ENCODE measurements at places on chromosomes 6 and 20. TPM values are rescaled to one million over a fixed set of nuclear protein-coding genes. Genes with fewer than 3 reads are reported as not detected.

CTCFL gene
- not detected for polyA plus RNA-seq

HLA-DMB gene
- polyA plus RNA-seq: 0.19 TPM

LAMA2 gene
- 8.9 TPM for polyA plus RNA-seq

GRCh38 chr6:158211273-158212055 lies 43.3 kb downstream of the GTF2H5 start:
- peak; percentile 49 for DNase-seq

GRCh38 chr6:156720691-156721685 lies 56.2 kb upstream of the ARID1B start:
- DNase-seq: peak; percentile 31

- no peak for DNase-seq
Observed at GRCh38 chr6:2181567-2181966, 63.8 kb downstream of the GMDS start.

GRCh38 chr6:16950825-16951495 lies 150.9 kb upstream of the STMND1 start:
- no peak for DNase-seq

Data from IMR-90 (cell line).